ENCODE measurements at places on chromosomes 13 and 19.

DNA sequence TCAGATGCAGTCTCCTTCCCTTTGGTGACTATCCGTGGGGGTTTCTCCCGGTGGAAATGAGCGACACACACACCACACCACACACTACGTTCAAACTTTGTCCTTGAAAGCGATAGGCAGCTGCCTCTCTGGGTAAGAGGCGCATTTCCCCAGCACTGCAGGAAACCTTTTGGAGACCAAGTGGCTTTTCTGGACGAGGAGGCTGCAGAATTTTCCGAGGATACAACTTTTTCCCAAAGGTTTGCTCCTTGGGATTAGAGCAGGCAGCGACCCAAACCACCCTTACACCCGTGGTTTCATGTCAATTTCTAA, 38.2 kb upstream of the FLT1 start:
- DNase-seq: no peak

DNA sequence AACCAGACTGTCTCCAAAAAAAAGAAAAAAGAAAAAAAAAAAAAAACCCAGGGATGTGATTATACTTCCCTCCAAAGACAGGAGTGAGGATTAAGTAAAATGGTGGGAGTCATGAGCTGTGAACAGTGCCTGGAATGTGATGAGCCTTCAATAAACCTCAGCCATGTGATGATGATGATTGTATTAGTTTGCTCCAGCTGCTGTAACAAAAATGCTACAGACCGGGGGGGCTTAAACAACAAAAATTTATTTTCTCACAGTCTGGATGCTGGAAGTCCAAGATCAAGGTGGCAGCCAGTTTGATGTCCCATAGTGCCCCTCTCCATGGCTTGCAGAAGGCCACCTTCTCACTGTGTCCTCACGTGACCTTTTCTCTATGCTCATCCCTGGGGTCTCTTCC, 8.9 kb upstream of the PVR start:
- no peak for DNase-seq

- no peak for DNase-seq
Measured at GRCh38 chr19:29320618-29321017, 107.7 kb upstream of the UQCRFS1 start.

GRCh38 chr13:107117327-107118012, 549.5 kb upstream of the ARGLU1 start:
- no peak for DNase-seq

GRCh38 chr19:49347835-49348234, 12.6 kb downstream of the CD37 start:
- peak; percentile 41 for DNase-seq

DNA sequence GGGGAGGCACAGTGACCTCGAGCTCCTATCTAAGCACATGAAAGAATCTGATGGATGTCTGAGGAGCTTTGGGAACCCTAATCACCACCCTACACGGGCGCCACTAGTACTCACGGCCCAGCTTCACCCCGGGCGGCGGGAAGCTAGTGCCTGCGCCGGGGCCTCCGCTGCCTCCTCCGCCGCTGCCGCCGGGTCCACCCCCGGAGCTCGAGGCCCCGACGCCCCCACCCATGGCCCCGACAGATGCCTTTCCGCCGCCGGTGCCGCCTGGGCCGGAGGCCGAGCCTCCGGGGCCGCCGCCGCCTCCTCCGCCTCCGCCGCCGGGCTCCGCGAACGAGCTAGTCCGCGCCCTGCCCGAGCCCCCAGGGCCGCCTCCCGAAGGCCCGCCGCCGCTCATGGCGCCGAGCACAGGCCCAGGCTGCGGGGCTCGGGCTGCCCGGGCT, 312 bp downstream of the GSK3A start:
- DNase-seq: no peak

- no peak for DNase-seq
Measured at GRCh38 chr13:21579754-21580316, 24.1 kb downstream of the MICU2 start.

- DNase-seq: no peak
Measured at GRCh38 chr19:13960863-13961784, 8.8 kb downstream of the DCAF15 start.

DNA sequence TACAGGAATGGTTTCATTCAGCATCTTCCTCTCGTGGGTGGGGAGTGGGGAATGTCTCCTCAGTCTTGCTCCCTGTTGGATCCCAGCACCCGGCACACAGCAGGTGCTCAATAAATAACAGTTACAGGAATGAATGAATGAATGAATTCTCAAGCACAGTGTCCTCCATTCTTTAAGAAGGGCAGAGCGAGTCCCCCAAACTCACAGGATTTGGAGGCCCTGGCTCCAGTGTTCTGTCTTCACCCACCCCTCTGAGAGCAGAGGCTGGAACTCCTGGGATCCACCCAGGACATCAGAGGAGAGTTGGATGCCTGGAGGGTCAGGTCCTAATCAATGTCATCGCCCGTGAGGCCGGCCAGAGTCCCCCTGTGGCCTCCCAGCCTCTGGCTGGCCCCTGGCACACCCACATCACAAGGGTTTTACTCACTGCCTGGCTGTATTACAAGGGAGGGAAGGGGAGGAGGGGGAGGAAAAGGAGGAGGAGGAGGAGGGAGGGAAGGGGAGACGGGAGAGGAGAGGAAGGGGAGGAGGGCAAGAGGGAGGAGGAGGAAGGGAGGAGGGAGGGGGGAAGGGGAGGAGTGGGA, 8.7 kb upstream of the CREB3L3 start:
- no peak for DNase-seq

DNA sequence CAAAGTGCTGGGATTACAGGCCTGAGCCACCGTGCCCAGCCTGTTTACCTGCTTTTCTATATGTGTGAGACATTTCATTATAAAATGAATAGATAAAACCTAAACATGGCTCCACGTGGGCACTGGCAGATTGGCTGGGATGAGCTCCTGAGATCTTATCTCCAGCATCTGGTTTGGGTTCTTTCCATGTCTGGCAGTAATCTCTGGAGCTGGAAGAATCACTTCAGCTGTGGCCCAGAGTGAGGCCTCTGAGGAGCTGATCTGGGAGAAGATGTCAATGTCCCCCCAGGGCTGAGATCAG, 5.5 kb upstream of the SULT2A1 start:
- DNase-seq: no peak

GRCh38 chr13:84136582-84136981, 254.3 kb upstream of the SLITRK1 start:
- DNase-seq: no peak

DNA sequence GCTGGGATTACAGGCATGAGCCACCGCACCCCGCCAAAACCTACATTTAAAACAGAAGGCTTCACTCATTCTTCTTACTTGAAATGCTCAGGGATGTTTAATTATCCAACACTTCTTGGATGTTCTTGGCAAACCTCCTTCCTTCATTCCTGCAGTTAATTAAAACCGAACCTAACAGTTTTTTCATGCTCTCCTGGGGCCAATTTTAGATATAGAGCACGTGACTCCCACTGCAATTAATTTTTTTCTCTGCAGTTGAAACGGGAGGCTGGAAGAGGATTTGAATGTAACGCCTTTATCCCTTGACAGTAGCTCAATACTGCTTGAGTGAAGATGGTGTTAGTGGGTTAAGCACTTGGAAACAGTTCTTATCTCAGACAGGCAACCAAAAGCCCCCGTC, 4.6 kb upstream of the ACTL9 start:
- DNase-seq: no peak

Data from astrocyte of the cerebellum (primary cell).